CD14-positive monocyte (primary cell): ENCODE measurements at places on chromosomes 7 and 10. TPM values are rescaled to one million over a fixed set of nuclear protein-coding genes. Genes with fewer than 3 reads are reported as not detected.

The ZNF853 gene
- polyA plus RNA-seq, result not detected

DNA sequence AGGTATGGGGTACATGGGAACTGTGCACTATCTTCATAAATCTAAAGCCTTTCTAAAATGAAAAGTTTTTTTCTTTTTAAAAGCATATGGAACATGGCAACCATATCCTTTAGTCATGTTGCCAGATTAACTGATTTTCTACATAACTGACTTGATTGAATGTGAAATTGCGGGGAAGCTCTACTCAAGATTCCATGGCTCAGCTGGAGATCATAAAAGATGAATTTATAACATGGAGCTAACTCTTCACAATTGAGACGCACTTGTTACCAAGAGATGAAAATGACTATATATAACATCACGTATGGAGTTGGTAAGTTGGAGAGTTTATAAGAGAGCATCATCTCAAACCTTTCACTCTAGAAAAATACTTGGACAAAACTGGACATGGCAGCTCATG, 190.2 kb upstream of the MYO3A start:
- H3K36me3 ChIP-seq, result no peaks in the 10 kb centered on the region
- H3K27me3 ChIP-seq, result peaks cover 12% of the 10 kb centered on the region
- H3K27ac ChIP-seq, result no peak overlapping the region
- no peak for DNase-seq
- H3K4me1 ChIP-seq, result no peaks in the 10 kb centered on the region

DNA sequence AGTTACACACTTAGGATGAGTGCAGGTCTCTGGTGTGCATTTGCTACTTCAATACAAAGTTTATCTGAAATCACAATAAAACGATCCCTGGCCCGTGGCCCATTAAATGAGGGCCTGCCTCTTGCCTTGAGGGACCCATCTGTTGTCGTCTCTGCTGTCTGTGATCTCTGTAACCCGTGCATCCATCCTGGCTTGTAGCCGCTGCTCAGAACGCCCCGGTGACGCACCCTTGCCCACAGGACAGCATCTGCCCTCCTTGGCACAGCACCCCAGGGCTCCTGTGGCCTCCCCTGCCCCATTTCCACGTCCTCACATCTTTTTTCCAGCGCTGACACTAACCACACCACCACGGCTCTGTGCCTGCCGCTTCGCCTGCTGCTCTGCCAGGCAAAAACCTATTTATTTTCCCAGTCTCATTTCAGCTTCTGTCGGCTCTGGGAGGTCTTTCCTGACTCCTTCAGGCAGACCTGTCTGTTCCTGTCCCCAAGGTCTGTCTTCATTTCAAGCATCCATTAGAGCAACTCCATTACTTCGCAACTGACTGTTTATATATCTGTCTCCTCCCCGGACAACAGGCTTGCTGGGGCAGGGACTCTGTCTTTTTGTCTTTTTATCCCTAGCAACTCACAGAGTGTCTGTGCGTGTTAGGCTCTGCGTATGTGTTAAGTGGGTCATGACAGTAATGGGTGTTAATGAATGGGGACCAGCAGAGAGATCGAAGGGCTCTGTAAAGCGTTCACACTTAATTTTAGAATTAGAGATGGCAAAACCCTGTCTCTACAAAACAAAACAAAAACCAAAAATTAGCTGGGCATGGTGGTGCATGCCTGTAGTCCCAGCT, 16.4 kb downstream of the CARD11 start:
- H3K27ac ChIP-seq, result no peak overlapping the region
- no peak for DNase-seq
- H3K4me3 ChIP-seq, result no peak overlapping the region
- H3K36me3 ChIP-seq, result no peaks in the 10 kb centered on the region
- H3K4me1 ChIP-seq, result no peaks in the 10 kb centered on the region
- no peaks in the 10 kb centered on the region for H3K27me3 ChIP-seq

The ADAM8 gene
- 32.7 TPM for polyA plus RNA-seq

The FAM25A gene
- polyA plus RNA-seq, result not detected

The ARMH3 gene
- polyA plus RNA-seq, result 22.1 TPM

GRCh38 chr10:77378366-77379349, 258.9 kb downstream of the KCNMA1 start:
- H3K27me3 ChIP-seq, result peaks cover 22% of the 10 kb centered on the region
- no peak overlapping the region for H3K4me3 ChIP-seq
- no peak for DNase-seq
- no peak overlapping the region for H3K27ac ChIP-seq
- H3K36me3 ChIP-seq, result no peaks in the 10 kb centered on the region

- DNase-seq, result no peak
- H3K4me1 ChIP-seq, result peaks cover 7% of the 10 kb centered on the region
- no peak overlapping the region for H3K27ac ChIP-seq
- H3K36me3 ChIP-seq, result no peaks in the 10 kb centered on the region
Measured at GRCh38 chr7:16741676-16742075, 11.9 kb upstream of the TSPAN13 start.

DNA sequence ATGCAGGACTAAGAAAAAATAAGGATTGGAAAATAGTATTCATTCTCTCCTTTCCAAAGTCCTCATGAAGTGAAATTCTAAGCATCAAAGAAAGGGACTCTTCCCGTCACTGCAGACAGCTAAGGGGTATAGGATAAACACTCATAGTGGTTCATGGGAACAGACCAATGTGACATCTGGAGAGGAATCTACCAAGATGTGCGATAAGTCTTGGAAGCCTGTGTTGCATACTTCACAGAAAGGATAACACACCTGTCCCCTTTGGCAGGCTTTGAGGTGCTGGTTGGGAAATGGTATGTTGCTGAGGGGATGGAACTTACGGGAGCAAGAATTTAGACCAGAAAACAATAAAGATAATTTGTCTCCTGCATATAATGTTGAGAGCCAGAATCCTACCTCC, 248.1 kb downstream of the ARHGAP21 start:
- H3K4me3 ChIP-seq, result no peak overlapping the region
- H3K27me3 ChIP-seq, result no peaks in the 10 kb centered on the region
- H3K36me3 ChIP-seq, result no peaks in the 10 kb centered on the region

DNA sequence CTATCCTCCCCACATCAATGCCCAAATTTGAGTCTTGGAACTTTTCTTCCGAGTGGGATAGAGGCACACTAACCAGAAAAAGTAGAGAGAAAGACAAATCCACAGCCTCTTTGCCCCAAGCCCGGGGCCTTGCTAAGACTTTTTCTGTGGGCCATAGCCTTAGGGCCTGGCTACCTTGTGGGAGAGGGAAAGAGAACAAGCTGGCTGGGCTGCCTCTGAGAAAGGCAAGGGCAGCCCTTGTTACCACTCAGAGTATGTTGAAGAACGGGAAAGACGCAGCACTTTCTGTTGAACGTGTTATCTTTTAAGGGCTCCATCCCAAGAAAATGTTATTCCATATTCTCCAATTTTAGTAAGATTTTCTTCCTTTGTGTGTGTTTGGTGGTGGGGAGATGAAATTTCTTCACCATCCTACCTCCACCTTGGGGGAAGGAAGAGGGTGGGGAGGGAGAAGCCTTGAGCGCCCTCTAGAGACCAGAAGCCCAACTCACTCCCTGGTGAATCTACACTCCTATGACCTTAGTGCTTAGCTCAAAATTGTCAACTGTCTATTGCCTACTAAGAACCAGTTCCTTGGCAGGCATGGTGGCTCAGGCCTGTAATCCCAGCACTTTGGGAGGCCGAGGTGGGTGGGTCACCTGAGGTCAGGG, 3.9 kb upstream of the NRF1 start:
- H3K36me3 ChIP-seq, result peaks cover 9% of the 10 kb centered on the region
- no peak overlapping the region for H3K4me3 ChIP-seq
- peaks cover 55% of the 10 kb centered on the region for H3K4me1 ChIP-seq
- no peaks in the 10 kb centered on the region for H3K27me3 ChIP-seq

GRCh38 chr7:111107579-111107978, 16.7 kb downstream of the LRRN3 start:
- no peaks in the 10 kb centered on the region for H3K36me3 ChIP-seq
- DNase-seq, result no peak
- no peaks in the 10 kb centered on the region for H3K27me3 ChIP-seq
- H3K4me3 ChIP-seq, result no peak overlapping the region
- H3K4me1 ChIP-seq, result peaks cover 6% of the 10 kb centered on the region

GRCh38 chr10:122148876-122149560, 122.1 kb upstream of the BTBD16 start:
- H3K27me3 ChIP-seq, result no peaks in the 10 kb centered on the region
- H3K4me3 ChIP-seq, result no peak overlapping the region
- DNase-seq, result no peak
- H3K27ac ChIP-seq, result no peak overlapping the region
- H3K4me1 ChIP-seq, result peaks cover 28% of the 10 kb centered on the region

- H3K36me3 ChIP-seq, result no peaks in the 10 kb centered on the region
- H3K27ac ChIP-seq, result no peak overlapping the region
- no peaks in the 10 kb centered on the region for H3K27me3 ChIP-seq
- no peaks in the 10 kb centered on the region for H3K4me1 ChIP-seq
Measured at GRCh38 chr10:76582531-76582930, 1055.1 kb downstream of the KCNMA1 start.

The IGFBP3 gene
- not detected in 2 replicates for polyA plus RNA-seq
